ENCODE measurements at places on chromosomes 11 and 22.
A peak's percentile ranks its signal among the peaks of the same experiment; 100 is the strongest.

DNA sequence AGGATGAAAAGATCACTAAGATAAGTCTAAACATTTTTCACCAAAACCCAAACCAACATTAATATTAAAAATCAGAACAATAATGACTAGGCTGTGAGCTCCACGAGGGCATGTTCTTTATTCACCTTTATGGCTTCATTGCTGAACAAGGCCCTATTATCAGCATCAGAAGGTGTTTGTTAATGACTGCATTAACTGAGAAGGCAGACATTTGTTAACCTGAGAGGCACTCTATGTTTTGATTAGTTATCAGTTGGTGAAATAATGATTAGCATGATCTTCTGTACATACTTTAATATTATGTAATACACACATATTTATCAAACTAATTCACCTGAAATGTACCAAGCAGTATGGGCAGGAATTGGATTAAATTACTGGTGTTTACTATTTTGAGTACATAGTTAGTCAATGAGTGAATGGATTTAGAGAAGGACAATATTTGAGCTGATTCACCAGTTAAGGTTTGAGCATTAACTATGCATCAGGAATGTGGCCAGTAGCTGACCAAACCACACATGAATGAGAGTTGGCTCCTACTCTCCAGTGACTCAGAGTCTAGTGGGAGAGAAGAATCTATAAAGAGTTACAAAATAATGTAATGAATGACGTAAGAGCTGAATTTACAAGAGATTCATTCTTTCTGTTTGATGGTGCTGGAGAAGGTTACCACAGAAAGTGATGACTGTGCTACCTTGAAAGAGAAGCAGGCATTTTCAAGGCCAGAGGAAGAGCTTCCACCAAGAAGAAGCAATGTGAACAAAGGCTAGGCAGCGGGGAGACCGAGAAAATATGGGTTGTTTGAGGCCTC lies 6.7 kb downstream of the IL18 start:
- DNase-seq, result no peak

DNA sequence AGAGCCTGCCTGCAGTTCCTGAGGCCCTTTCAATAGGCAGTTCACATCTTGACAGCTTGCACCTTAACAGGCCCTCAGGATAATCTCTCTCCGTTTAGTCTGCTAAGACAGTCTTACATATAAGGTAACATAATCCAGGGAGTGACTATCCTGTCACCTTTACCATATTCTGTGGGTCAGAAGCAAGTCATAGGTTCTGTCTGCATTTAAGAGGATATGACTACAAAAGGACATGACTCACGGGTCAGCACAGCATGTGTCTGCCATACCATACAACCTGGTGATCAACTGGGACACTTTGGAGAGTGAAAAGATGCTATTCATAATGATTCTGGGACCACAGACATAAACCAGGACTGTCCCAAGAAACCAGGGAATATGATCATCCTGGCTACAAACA lies 611.1 kb downstream of the SOX6 start:
- DNase-seq, result no peak

GRCh38 chr11:118530683-118531596 lies at the start of gene TMEM25:
TSS of gene TMEM25 (plus strand) at chr11:118531192. CDS start at chr11:118531802, 610 bp downstream.
- DNase-seq, result peak; percentile 63

DNA sequence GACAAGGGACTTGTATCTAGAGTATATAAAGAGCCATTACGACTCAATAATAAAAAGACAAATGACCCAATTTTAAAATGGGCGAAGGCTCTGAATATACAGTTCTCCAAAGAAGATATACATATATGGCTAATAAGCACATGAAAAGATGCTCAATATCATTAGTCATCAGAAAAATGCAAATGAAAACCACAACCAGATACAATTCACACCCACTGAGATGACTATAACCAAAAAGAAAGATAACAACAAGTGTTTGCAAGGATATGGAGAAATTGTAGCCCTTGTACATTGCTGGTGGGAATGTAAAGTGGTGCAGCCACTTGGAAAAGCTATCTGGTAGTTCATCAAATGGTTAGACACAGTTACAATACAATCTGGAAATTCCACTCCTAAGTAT lies 96.3 kb downstream of the TRIM29 start:
- no peak for DNase-seq

DNA sequence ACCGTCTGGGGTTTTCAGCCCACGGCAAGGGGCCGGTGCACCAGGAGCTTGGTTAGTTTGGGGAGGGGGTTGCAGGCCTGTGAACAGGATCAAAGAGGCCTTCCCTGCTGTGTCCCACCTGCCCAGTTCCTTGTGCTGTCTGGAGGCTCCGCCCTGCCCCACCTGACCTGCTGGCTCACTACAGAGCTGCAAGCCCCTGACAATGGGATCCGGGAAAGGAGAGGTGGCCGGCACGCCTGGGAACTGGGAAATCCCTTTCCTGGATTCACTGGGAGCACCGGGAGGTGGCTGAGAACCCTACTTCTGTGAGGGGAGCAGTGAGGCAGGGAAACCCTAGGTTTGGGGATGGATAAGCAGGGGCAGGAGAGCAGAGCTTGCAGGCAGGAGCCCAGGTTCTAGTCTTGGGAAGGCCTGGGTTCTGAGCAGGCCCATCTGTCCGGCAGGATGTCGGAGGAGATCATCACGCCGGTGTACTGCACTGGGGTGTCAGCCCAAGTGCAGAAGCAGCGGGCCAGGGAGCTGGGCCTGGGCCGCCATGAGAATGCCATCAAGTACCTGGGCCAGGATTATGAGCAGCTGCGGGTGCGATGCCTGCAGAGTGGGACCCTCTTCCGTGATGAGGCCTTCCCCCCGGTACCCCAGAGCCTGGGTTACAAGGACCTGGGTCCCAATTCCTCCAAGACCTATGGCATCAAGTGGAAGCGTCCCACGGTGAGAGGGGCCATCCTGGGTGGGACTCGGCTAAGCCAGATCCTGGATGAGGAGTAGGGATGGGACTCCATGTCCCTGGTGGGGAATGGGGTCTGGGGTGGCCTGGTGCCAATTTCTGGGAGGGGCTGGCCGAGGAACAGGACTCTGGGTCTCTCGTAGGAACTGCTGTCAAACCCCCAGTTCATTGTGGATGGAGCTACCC lies 786 bp downstream of the CAPN1 start:
- no peak for DNase-seq

DNA sequence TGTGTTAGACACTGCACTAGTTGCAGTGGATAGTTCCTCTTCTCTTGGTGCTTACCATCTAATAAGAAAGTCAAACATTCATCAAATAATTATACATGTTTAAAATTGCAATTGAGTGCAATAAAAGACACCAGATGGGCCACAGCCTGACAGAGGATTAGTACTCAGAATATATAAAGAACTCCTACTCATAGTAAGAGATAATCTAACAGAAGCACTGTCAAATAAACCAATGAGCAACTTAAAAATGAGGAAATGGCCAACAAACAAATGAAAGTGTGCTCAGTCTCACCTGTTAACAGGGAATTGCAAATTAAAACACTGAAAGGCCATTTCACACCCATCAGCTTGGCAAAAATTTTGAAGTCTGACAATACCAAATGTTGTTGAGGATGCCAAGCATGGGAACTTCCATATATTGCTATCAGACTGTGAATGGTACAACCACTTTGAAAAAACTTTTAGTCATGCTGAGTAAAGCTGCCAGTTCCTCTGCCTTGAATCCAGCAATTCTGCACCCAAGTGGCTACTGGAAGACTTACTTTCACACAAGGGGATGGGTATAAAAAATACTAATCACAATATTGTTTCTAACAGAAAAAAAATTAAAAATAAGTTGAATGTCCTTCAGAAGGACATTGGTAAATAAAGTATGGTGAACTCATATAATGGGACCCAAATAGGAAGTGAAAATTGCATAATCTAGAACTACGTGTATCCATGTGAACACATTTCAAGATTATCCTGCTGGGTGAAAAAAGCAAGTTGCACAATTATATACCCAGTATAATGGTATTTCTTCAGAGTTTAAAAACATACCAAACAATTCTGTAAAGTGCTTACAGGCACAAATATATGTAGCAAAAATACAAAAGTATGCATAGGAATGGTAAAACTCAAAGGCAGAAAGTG lies 41.4 kb upstream of the CREB3L1 start:
- DNase-seq, result no peak

- DNase-seq, result no peak
These were observed 213.6 kb upstream of the B3GAT1 start for GRCh38 chr11:134625631-134626030.

DNA sequence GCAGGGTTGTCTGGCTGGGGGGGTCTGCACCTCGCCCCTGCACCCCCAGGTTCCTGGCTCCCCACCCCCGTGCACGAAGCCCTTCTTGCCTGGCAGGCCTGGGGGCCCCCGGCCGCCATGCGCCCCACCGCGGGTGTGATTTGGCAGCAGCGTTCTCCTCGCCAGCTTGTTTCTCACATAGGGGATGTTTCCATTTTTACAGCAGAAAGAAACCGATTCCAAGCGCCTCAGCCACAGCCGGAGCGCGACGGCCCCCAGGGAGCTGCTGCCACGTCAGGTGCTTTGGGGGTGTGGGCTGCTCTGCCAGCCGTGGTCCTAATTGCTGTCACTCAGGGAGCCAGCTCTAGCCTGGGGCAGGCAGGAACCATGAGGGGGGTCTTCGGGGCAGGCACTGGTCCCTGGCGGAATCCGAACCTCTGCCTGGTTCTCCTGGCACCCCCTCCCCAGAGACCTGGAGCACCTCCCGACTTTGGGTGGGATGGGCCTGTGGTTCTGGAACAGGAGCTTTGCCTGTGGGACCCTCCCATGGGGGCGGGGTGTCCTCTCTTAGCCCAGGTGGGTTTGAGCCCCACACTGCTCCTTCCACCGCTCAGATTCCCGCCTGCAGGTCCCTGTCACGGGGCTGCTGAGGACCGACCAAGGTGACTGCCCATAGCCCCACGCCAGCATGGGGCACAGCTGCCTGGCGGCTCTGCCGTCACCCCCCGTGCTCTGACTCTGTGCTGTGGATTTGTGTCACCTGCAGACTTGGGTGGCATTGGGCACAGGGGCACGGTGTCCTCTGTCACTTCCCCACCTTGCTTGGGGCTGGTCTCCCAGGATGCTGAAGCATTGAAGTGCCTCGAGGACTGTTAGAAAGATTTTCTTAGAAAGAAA lies 54.0 kb downstream of the RTN4R start:
- no peak for DNase-seq

DNA sequence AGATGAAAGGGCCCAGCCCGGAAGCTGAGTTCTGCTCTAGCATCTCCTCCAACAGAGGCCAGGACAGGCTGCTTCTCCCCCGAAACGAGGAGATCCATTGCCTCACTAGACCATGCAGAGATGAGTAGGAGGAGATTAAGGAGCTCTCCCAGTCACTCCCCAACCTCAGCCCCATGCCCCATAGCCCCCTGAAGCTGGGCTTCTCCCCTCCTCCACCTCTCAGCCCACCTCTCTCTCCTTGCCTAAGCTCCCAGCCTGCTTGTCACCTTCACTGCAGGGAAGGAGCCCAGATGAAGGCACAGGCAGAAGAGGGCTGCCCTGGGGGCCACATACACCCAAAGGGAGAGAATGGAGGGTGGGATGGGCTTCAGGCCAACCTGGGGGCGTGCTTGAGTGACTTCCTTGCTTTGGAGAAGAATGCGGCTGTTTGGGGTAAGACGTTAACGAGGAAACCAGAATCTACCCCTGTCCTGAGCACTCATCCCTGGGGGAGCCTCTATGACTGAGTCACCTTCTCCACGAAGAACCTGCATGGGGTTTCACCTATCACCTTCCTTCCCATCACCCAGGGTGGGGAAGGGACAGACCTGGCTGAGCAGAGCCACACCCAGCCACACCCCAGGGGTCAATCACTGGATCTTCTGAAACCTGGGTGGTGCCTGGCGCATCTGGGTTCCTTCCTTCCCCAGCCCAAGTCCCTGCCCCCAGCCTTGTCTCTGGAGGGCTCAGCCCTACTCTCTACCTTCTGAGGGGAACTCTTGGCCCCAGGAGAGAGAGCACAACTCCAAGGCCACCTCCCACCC lies 11.6 kb upstream of the GNAZ start:
- no peak for DNase-seq

GRCh38 chr11:88655196-88655595 lies 317.7 kb upstream of the CTSC start:
- DNase-seq, result no peak

DNA sequence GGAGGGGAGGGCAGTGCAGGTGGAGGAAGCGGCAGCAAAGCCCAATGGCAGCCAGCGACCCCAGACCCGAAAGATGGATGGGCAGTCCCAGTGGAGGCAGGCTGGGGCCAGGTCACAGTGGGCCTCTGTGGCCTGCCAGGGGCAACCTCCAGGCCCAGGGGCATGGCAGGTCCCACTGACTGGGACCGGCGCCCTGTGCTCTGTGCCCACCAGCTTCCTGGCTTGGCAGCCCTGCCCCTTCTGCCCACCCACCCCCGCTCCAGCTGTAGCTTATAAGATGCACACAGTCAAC lies 4.3 kb upstream of the KCNK7 start:
- no peak for DNase-seq

- no peak for DNase-seq
These were observed 79.9 kb downstream of the AMBRA1 start for GRCh38 chr11:46513934-46514342.

GRCh38 chr11:64971421-64972233 lies at the start of gene MAJIN:
TSS of gene MAJIN (minus strand) at chr11:64972108. CDS start at chr11:64959405, 12,703 bp downstream.
- peak; percentile 82 for DNase-seq

DNA sequence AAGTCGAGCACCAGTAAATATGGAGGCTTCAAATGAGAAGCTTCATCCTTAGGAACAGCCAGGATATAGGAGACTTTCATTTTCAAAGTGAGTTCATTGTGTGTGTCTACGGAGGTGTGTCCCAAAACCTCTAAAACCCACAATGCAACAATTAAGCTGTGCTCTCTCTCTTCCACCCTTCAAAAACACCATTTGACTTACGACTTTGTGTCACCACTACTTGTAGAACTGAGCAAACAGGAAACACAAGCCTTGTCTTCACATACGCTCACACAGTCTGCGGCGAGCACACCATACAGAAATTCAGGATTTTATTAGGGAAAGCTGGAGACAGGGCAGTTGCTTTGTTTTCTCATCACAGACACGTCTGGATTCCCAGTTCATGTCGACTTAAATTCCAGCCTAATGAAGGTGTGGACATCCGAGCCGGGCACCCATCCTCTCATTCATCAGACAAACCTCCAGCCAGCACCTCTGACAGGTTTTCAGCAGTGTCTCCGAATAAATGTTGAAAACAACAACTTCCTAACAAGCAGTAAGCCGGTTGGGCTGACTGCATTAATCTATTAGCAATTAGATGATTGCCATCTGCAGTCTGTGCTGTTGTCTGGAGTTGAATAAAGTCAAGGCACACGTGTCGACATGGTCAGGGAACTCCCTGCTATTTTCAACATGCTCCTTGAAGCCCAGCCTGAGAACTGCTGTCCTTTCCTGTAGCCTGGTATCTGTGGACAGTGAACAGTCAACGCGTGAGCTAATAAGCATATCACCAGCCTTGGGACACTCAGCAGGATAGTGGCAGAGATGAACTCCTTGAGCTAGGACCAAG lies 1411.1 kb downstream of the BRD1 start:
- DNase-seq, result no peak

- no peak for DNase-seq
These were observed 57.9 kb downstream of the UVRAG start for GRCh38 chr11:75872887-75873416.

DNA sequence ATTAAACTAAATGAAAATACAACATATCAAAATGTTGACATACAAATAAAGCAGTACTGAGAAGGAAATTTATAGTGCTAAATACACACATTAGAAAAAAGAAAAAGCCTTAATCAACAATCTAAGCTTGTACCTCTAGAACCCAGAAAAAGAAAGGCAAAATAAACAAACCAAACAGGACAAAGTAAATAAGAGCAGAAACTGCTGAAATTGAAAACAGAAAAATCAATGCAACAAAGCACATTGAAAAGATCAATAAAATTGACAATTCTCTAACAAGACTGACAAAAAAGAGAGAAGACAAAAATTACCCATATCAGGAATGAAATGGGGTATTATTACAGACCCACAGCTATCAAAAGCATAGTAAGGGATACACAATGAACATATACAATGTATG lies 21.0 kb downstream of the DCUN1D5 start:
- no peak for DNase-seq

GRCh38 chr11:9617940-9618339 lies 44.5 kb downstream of the WEE1 start:
- no peak for DNase-seq
